ENCODE measurements at places on chromosomes 2 and 18. TPM values are rescaled to one million over a fixed set of nuclear protein-coding genes. Genes with fewer than 3 reads are reported as not detected.

SFXN5 gene
- 28.8 TPM for total RNA-seq

ZNF521 gene
- total RNA-seq, result 169 TPM

KCNK3 gene
- under 0.01 TPM for total RNA-seq

FBXO48 gene
- total RNA-seq, result 0.27 TPM

IL1RN gene
- total RNA-seq, result 0.54 TPM

RAPGEF4 gene
- total RNA-seq, result under 0.01 TPM
